ENCODE measurements at places on chromosomes 7 and 10.

DNA sequence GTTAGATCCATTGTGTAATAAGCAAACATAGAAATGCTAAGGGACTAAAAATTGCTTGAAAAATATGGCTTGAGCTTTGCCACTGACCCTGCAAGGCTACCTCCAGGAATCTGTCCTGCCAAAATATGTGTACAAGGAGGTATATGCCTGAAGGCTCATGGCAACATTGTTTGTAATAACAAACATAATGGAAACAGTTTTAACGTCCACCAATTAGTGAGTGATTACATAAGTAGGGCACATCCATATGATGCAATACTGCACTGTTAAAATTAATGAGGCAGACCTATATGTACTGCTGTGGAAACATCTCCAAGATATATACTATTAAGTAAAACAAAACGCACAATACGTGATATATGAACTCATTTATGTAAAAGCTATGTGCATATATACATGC lies 13.1 kb upstream of the GOT1 start:
- DNase-seq = no peak

DNA sequence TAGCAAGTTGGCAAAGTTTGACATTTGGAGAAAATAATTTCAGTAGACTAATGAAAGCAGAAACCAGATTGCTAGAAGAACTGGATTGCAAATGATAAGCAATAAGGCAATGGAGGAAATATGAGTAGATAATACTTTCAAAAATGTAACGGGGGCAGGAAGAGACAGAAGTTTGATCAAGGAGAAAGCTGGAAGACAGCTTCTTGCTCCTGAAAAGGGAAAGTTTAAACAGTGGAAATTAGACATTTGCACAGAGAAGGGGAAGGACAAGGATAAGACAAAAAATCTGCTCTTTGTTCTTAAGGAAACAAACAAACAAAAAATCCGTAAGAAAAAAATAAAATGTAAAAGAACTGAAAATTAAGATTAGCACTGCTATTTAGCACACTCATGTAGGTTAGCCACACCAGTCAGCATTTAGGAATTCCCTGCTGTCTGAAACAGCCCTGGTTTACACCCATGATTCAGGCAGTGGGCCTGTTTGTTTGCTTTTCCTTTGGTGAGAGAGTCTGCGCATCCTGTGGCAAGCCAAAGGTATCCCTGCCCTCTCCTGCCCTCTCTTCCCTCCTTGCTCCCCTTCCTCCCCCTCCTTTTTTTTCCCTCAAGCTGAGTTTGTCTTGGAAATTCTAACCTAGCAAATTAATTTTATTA lies 104.3 kb upstream of the CAV2 start:
- no peak for DNase-seq

DNA sequence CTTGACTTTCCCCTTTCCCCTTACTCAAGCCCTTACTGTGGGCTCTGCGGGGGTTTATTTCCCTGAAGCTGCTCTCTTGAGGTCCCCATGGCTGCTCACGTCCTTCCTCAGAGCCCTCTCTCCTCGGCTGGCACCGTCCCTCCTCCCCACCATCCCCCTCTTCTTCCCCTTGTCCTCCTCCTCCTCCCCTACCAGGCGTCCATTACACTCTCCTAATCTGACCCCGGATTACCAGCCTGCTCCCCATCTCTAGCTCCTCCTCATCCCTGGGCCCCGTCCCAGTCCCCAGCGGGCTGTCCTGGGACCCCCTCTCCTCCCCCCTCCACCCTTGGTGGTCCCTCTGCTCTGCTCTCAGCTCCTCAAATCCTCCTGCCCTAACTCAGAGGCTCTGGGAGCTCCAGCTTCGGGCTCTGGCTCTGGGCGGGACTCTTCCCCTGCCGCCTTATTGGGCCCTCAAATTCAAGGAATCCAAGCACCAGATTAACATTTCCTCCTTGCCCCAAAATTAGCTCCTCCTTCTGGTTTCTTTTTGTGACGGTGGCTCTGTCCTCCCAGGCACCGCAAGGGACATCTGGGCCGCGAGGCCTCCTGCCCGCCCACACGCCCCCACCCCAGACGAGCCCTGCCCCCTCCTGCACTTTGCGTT lies 48.5 kb upstream of the LEP start:
- no peak for DNase-seq

DNA sequence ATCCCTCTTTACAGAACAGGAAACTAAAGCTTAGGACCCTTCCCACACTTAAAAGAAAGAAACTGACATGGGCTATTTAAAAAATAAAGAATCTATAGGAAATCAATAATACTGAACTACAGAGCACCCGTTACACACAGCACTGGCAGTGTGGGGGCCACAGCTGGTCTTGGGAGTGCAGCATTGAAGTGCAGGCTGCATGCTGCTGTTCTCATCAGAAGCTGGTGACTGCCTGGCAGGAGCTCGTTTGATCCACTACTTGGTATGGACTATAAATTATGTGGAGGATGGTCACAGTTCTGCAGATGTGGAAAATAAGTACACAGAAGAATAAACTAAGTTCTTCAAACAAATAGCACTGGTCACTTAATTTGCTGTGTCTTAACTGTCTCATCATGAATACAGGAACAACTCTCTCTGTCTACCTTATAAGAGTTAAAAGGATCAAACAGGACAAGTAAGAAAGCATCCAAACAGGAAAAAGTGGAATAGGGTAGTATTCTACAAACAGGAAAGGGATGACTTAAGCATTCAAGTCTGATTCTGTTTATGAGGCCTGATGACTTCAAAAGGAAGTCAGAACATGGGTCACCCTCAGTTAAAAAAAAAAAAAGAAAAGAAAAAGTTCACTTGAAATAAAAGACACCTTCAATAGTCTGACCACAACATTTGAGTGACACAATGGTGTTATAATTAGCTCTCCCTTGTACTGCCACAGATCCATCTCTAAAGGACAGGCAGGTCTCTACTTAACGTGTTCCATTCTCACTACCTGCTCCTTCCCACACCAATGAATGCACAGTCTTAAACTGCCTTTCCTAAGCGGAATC lies 21.0 kb downstream of the DOCK4 start:
- no peak for DNase-seq

DNA sequence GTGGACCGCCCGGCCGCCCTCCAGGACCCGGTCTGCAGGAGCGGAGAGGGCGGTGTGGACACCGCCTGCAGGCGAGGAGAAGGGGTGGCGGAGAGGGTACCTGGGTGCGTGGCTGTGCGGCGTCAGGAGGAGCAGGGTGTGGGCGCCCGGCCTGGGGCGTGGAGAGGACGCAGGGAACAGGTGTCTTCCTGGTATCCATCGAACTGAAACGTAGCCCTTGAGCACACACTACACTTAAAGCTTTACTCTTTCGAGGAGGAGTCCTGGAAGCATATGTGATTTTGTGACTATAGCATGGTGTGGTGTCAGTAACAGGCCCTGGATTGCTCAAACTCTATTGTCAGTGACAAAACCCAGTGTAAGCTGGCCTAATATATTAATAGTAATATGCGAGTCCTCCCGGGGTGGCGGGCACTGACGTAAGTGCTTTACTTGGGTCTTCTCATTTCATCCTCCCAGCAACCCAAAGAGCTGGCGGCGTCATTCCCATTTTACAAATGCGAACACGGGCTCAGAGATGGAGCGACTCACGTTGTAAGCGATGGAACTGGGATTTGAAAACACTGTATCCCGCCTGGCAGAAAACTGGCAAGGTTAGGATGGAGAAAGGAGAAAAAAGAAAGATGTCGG lies 508 bp upstream of the TECPR1 start:
- no peak for DNase-seq

DNA sequence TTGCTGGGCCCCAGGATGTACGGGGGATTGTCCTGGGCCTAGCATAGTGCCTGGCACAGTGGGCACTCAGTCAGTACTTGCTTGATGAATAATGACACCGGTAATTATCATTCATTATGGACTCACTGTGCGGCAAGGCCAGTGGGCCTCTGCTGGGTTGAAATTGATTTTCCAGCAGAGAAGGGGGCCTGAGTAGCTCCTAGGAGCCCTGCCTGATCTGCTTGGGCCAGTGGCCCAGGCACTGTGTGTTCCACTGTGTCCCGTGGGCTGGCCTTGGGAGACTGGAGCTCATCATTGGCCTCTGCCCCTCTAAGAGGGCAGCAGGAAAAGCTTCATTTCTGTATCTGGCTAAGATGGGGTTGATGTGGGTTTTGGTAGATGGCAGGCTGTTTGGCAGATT lies 1.4 kb downstream of the CHST3 start:
- DNase-seq = no peak

- DNase-seq = no peak
Measured at GRCh38 chr10:2214805-2215204, 477.5 kb upstream of the ADARB2 start.
